ENCODE measurements at places on chromosomes 16 and 17.
A peak's percentile ranks its signal among the peaks of the same experiment; 100 is the strongest.

DNA sequence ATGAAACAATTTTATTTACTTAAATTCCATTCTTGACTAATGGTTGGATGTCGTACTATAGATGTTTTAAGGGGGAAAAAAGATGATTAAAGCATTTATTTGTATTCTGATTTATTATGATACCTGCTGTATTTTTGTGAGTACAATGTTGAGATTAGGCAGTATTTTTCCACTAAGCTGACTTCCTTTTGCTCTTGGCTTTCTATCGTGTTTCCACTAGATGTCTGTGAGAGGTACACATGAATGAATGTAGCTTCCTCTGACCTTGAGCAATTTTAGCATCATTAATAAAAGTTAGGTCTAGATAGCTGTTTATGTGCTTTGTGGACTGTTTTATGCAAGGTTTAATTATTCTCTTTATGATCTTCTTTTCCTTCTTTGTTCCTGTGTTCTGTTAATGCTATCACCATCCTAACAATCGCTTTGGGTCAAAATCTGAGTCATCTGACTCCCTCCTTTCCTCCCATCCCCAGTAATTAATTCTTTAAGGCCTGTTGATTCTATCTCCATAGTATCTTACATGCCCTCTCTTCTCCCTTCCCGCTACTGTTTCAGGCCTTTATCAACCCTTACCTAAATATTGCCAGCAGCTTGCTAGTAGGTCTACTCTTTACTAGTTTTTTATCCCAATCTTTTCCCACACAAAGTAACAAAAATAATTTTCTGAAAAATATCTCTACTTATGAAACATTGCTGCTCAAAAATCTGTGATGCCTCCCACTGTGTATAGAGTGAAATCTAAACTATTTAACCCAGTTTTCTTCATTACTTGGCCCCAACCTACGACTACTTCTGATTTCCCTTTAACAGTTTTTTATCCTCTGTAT lies 76.0 kb downstream of the VMP1 start:
- no peak for DNase-seq

GRCh38 chr17:78781104-78781892 lies 775 bp downstream of the CYTH1 start:
- no peak for DNase-seq

DNA sequence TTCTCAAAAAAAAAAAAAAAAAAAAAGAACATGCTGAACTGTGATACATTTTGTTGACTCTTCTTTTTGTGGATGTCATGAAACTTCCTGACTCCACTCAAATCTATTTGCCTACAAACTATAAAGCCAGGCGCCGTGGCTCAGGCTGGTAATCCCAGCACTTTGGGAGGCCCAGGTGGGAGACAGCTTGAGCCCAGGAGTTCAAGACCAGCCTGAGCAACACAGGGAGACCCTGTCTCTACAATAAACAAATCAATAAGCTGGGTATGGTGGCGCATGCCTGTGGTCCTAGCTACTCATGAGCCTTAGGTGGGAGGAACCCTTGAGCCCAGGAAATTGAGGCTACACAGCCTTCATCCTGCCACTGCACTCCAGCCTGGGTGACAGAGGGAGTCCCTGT lies 1.5 kb upstream of the NT5C start:
- DNase-seq = no peak

GRCh38 chr17:50482516-50482915 lies 3.9 kb downstream of the RSAD1 start:
- DNase-seq = peak; percentile 51

DNA sequence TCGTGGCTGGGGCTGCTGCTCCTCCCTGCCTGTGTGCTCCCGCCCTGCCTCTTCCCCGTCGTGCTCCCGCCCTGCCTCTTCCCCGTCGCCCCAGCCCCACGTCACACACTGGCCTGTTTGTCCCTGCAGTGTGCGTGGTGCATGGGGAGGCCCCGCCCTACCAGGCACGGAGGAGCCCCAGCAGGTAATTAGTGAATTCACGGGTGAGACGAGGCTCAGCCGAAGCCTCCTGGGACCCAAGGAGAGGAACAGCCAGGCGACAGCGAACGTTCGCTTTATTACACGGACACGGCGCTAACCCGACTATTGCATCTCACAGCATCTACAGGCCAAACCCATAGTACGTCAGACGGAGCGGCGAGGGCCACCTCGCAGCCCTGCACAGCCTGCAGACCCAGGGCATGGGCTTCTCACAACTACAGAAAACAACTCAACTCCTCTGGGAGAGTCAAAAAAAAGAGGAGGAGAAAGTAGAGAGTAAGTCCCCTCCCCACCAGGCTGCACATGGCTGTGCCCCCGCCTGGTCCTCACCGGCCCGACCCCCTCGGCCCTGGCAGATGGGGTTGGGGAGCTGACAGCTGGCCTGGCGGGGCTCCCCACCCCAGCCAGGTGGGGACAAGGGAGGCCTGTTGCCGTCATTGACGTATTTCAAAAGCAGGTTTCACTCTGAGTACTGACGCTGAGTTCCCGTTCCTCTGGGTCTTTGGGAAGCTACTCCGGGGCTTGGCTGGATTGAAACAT lies 4.3 kb upstream of the PABPN1L start:
- DNase-seq = no peak

All from T-helper 17 cell (primary cell).